A549 treated with Mapracorat at 1 μM for 4 hours (cell line): ENCODE measurements at places on chromosomes 3 and 15. TPM values are rescaled to one million over a fixed set of nuclear protein-coding genes. Genes with fewer than 3 reads are reported as not detected.

The EHHADH gene
- total RNA-seq, result 2.2 to 4.2 TPM (median 3.4 TPM) in 5 replicates

The MME gene
- not detected in 5 replicates for total RNA-seq

The CLDN1 gene
- total RNA-seq, result 17.0 to 22.6 TPM (median 19.0 TPM) in 5 replicates

The RETNLB gene
- not detected in 5 replicates for total RNA-seq

The TEX55 gene
- not detected in 5 replicates for total RNA-seq

The CATSPER2 gene
- total RNA-seq, result 0.39 to 1.3 TPM (median 0.48 TPM) in 5 replicates

The SLC22A14 gene
- total RNA-seq, result 0.06 to 0.07 TPM (median 0.07 TPM) in 3 of 5 replicates, not detected in the others

The IQCH gene
- total RNA-seq, result 0.74 to 2.0 TPM (median 1.8 TPM) in 5 replicates

The NECTIN3 gene
- 14.8 to 28.1 TPM (median 23.8 TPM) in 5 replicates for total RNA-seq

The CGNL1 gene
- total RNA-seq, result 0.68 to 0.85 TPM (median 0.77 TPM) in 5 replicates

The P4HTM gene
- 12.7 to 19.4 TPM (median 18.5 TPM) in 5 replicates for total RNA-seq

The STRIT1 gene
- not detected in 5 replicates for total RNA-seq

The KCNH8 gene
- not detected in 5 replicates for total RNA-seq

The STX19 gene
- not detected in 5 replicates for total RNA-seq

The ABTB1 gene
- total RNA-seq, result 10.9 to 18.5 TPM (median 16.5 TPM) in 5 replicates

The MORC1 gene
- not detected in 5 replicates for total RNA-seq

The SI gene
- total RNA-seq, result not detected in 5 replicates

The TERC gene
- 0.42 TPM in 1 of 5 replicates, not detected in the others for total RNA-seq

The SLC12A1 gene
- not detected in 5 replicates for total RNA-seq

The TOP2B gene
- 56.8 to 74.7 TPM (median 60.3 TPM) in 5 replicates for total RNA-seq

The STARD9 gene
- 1.6 to 2.1 TPM (median 1.9 TPM) in 5 replicates for total RNA-seq

The SLC38A3 gene
- 0.08 to 0.22 TPM (median 0.16 TPM) in 3 of 5 replicates, not detected in the others for total RNA-seq

The TUSC7 gene
- total RNA-seq, result not detected in 5 replicates

The TFRC gene
- 81.3 to 98.2 TPM (median 87.2 TPM) in 5 replicates for total RNA-seq

The LXN gene
- total RNA-seq, result 52.7 to 66.9 TPM (median 53.5 TPM) in 5 replicates

The APH1B gene
- total RNA-seq, result 17.2 to 26.9 TPM (median 21.5 TPM) in 5 replicates

The PPP2R3A gene
- total RNA-seq, result 1.4 to 2.9 TPM (median 2.2 TPM) in 5 replicates

The PLCH1 gene
- 0.71 to 1.1 TPM (median 0.82 TPM) in 5 replicates for total RNA-seq

The COPG1 gene
- 71.4 to 89.8 TPM (median 78.3 TPM) in 5 replicates for total RNA-seq

The CYP19A1 gene
- total RNA-seq, result 0.15 to 0.52 TPM (median 0.30 TPM) in 5 replicates

The MED12L gene
- total RNA-seq, result 0.23 to 1.1 TPM (median 0.49 TPM) in 5 replicates

The PSTPIP1 gene
- total RNA-seq, result not detected in 5 replicates

The CPNE9 gene
- total RNA-seq, result 0.15 to 0.31 TPM (median 0.17 TPM) in 3 of 5 replicates, not detected in the others

The TRIM59 gene
- 7.2 to 10.0 TPM (median 8.9 TPM) in 5 replicates for total RNA-seq

The TMEM212 gene
- not detected in 5 replicates for total RNA-seq

The ZXDC gene
- 6.8 to 9.0 TPM (median 8.4 TPM) in 5 replicates for total RNA-seq

The SLC6A1 gene
- not detected in 5 replicates for total RNA-seq

The GNL3 gene
- 89.6 to 138 TPM (median 91.0 TPM) in 5 replicates for total RNA-seq

The AMIGO3 gene
- 0.17 to 1.5 TPM (median 0.82 TPM) in 5 replicates for total RNA-seq

The VWA5B2 gene
- 0.21 to 0.60 TPM (median 0.34 TPM) in 5 replicates for total RNA-seq

The P2RY14 gene
- total RNA-seq, result not detected in 5 replicates

The VGLL3 gene
- total RNA-seq, result 5.1 to 15.1 TPM (median 9.3 TPM) in 5 replicates

The KLHL40 gene
- total RNA-seq, result not detected in 5 replicates

The CCDC9B gene
- 17.1 to 25.1 TPM (median 20.2 TPM) in 5 replicates for total RNA-seq

The GCSAM gene
- total RNA-seq, result not detected in 5 replicates

The TGM5 gene
- not detected in 5 replicates for total RNA-seq

The TM6SF1 gene
- not detected in 5 replicates for total RNA-seq

The FGD5 gene
- total RNA-seq, result not detected in 5 replicates

The CLRN1 gene
- not detected in 5 replicates for total RNA-seq
